ENCODE measurements at places on chromosomes 2 and 18.

GRCh38 chr2:28465148-28465885, 30.5 kb upstream of the PLB1 start:
- no peaks in the 10 kb centered on the region for H3K4me1 ChIP-seq
- no peak overlapping the region for H3K27ac ChIP-seq
- no peaks in the 10 kb centered on the region for H3K36me3 ChIP-seq
- H3K4me3 ChIP-seq, result no peak overlapping the region
- no peaks in the 10 kb centered on the region for H3K27me3 ChIP-seq
- DNase-seq, result no peak

- peaks cover 31% of the 10 kb centered on the region for H3K4me1 ChIP-seq
- no peaks in the 10 kb centered on the region for H3K27me3 ChIP-seq
- peak overlapping the region; percentile 82 for H3K4me3 ChIP-seq
These were observed 795 bp upstream of the CAPN10 start for GRCh38 chr2:240585681-240586197.

DNA sequence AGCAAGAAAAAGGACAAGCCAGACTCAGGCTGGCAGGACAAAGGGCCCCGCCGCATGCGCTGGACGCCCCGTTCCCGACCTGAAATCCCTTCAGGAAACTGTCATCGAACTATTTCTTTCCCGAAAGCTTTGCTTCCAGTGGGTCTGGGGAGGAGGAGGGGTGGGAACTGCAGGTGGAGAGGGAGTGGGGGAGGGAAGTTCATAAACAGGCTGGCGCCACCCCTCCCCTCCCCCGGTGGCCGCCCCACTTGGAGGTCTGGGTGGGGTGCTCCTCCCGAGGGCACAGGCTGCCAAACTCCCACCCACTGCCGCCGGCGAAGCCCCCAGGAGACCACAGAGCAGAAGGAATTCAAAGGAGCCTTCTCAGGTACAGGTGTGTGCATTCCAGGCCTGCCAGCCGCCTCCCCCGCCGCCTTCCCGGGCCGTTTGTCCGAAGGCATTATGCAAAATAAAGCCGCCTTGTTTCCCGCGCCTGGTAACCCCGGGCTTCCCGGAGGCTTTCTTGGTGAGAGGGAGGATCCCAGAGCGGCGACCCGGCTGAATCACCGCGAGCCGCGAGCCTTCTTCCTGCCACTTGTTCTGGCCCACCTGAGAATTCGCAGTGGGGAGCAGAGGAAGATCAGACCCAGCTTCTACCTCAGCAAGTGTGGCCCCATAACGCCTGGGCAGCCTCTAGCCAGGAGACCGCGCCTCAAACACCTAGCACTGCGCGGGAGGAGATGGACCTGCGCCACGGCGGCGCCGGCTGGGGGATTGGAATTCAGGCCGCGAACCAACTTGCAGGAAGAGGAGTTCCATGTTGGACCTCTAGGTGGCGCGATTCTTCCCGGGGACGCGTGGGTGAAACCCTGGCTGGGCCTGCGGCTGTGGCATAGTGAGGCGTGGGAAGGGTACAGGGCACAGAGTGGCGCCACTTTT, 101.9 kb downstream of the FOXI3 start:
- H3K4me1 ChIP-seq, result no peaks in the 10 kb centered on the region
- peaks cover 25% of the 10 kb centered on the region for H3K27me3 ChIP-seq
- no peaks in the 10 kb centered on the region for H3K36me3 ChIP-seq
- H3K27ac ChIP-seq, result no peak overlapping the region
- DNase-seq, result peak; percentile 11

DNA sequence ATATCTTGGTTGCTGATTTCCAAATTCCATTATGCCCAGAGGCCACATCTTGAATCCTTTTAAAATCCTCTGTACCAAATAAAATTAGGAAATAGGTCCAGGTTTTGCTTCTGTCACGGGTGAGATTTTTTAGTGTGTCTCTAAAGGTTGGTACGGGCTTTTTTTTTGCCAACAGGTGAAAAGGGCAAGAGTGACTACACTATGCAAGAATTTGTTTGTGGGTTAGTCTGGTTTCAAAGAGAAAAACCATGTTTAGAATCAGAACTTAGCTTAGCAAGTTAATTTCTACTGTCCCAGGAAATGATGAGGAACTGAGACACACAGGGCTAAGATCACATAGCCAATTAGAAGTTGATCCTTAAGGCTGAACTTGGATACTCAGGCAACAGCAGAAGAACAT, 41.7 kb downstream of the POLR1A start:
- H3K4me1 ChIP-seq, result peaks cover 26% of the 10 kb centered on the region
- no peak overlapping the region for H3K4me3 ChIP-seq
- H3K27me3 ChIP-seq, result no peaks in the 10 kb centered on the region
- no peak for DNase-seq
- H3K27ac ChIP-seq, result no peak overlapping the region
- H3K36me3 ChIP-seq, result peaks cover 12% of the 10 kb centered on the region

- H3K27ac ChIP-seq, result no peak overlapping the region
- no peaks in the 10 kb centered on the region for H3K36me3 ChIP-seq
- no peaks in the 10 kb centered on the region for H3K4me1 ChIP-seq
- no peak for DNase-seq
- no peaks in the 10 kb centered on the region for H3K27me3 ChIP-seq
- no peak overlapping the region for H3K4me3 ChIP-seq
These were observed 53.9 kb upstream of the EPC2 start for GRCh38 chr2:148590612-148591011.

DNA sequence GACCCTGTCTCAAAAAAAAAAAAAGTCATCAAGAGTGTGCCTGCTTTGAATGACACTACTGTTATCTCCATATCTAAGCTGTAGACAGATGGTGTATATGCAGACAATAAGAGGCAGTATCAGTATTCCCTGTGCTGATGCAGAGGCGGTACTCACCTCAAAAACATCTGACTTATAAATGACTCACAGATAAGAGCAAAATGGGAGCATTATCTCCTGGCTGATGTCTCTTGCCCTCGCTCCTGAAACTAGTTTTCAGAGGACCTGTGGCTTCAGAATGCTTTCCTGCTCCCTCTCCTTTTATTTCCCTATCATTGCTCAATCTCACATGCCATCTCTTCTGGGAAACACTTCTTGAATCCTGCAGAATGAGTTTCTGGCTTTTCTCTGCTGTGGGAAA, 289.6 kb downstream of the PTPRM start:
- DNase-seq, result no peak
- H3K27me3 ChIP-seq, result no peaks in the 10 kb centered on the region
- no peaks in the 10 kb centered on the region for H3K36me3 ChIP-seq
- H3K4me1 ChIP-seq, result peaks cover 13% of the 10 kb centered on the region
- H3K4me3 ChIP-seq, result no peak overlapping the region

DNA sequence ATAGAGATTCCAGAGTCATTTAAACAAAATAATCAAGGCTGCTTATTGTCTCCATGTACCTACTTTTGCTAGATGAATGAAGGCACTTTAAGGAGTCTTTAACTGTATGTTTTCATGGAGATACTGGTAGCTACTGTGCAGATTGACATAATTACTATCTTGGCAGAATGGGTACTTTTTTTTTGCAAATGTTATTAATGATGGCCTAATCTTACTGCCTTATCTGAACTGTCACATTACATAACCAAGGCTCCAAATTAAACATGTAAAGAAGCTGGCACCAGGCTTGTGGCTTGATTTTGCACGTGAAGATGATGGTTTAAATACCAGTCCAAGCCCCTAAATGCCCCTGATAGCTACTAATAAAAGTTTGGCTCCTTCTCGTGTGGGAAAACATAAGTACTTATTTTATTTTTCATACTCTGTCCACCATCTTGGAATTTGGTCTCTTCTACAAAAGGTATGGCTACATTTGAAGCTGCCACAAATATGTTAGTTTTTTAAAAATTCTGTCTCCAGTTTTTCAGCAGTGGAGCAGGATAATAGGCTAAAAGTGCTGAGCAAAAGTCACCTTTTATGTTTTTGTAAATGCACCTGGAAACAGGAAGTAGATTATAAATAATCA, 4.1 kb downstream of the TRIB2 start:
- no peak overlapping the region for H3K4me3 ChIP-seq
- H3K36me3 ChIP-seq, result peaks cover 24% of the 10 kb centered on the region
- no peak for DNase-seq
- H3K27me3 ChIP-seq, result no peaks in the 10 kb centered on the region
- peaks cover 16% of the 10 kb centered on the region for H3K4me1 ChIP-seq
- H3K27ac ChIP-seq, result no peak overlapping the region

- H3K4me1 ChIP-seq, result no peaks in the 10 kb centered on the region
- H3K27me3 ChIP-seq, result no peaks in the 10 kb centered on the region
- H3K36me3 ChIP-seq, result no peaks in the 10 kb centered on the region
- no peak for DNase-seq
These were observed 121.5 kb upstream of the PXDN start for GRCh38 chr2:1865716-1866234.

DNA sequence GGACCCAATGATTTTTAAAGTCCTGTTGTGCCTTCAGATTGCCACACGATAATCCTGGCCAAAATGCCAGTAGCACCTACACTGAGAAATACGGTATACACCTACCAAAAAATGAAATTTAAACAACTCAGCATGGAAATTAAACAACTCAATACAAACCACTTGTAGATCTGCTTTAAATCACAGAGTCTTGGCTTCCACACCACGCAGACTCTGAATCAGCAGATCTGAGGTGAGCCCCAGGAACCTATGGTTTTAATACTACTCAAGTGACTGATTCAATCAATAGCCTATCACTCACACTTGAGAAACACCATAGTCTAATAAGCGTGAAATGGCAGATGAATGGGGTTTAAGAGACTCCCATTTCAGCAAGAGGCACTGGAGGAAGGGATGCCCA, 46.9 kb downstream of the MAP4K3 start:
- H3K27me3 ChIP-seq, result no peaks in the 10 kb centered on the region
- no peak overlapping the region for H3K4me3 ChIP-seq
- no peak for DNase-seq
- H3K4me1 ChIP-seq, result no peaks in the 10 kb centered on the region
- H3K27ac ChIP-seq, result no peak overlapping the region
- no peaks in the 10 kb centered on the region for H3K36me3 ChIP-seq

DNA sequence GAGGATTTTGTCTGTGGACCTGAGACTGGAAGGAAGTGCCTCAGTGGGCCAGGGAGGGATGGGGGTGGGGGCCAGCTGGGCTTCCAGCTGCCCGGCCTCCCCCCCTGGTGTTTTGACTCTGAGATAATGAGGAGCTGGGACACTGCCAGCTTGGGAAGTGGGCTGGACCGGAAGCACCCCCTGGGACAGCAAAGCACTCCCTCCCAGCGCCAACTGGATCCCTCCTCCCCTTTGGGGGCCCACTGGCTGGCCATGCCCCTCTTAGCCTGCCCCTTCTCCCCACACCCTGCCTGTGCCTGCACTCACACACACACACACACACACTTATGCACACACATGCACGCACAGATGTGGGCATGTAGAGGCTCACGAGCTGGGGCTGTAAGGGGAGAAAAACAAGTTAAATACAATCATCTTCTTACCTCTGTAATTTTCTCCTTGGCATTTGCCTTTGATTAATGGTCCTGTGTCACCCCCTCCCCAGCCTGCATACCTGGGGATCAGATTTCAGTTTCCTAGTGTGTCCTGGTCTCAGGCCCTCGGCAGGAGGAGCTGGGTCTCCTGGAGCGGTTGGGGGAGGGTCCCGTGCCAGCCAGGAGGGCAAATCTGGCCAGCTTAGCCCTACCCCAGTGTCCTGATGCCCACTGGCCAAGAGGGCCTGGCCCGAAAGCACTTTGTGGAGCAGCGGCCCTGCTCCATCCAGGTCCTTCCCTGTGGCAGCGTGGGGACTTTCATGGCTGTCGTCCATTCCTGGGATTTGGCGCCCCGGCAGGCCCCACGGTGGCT, 3.6 kb downstream of the ITM2C start:
- H3K4me1 ChIP-seq, result peaks cover 37% of the 10 kb centered on the region
- peaks cover 30% of the 10 kb centered on the region for H3K36me3 ChIP-seq
- H3K27me3 ChIP-seq, result peaks cover 9% of the 10 kb centered on the region
- H3K4me3 ChIP-seq, result no peak overlapping the region
- DNase-seq, result no peak
- peak overlapping the region; percentile 62 for H3K27ac ChIP-seq

- H3K27me3 ChIP-seq, result no peaks in the 10 kb centered on the region
- no peak for DNase-seq
- no peak overlapping the region for H3K27ac ChIP-seq
These were observed 46.1 kb downstream of the SIGLEC15 start for GRCh38 chr18:45871431-45872084.

DNA sequence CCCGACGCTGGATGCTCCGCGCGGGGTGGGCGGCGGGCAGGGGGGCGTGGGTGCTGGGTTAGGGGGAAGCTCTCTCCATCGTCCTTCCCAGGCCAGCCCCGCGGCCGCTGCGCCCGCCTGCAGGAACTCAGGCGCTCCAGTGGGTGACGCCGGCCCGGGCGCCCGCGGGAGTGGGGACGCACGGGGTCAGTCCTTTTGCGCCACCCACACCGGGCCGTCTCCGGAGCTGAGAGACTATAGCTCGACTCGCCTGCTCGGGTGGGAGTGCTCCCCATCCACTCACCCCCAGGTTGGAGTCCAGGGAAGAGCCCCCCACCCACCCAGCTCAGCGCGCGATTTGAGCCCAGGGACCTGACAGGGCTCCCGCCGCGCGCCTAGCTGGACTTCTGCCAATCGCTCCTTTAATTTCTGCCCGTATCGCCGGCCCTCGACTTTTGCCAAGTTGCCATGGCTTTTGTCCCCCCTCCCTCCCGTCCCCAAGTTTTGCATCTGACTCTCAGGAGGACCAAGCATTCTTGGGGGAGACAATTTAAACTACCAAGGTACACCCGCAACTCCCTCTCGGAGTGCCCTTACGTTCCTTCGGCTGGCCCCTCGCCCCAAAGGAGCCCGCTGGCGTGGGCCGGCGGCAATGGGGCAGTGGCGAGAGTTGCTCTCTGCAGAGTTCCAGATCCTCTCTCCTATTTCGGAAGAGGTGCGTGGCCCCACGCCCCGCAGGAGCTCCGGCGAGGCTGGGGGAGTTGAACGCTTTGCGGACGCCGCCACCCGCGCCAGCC, 205.8 kb upstream of the SMAD2 start:
- no peak for DNase-seq
- no peaks in the 10 kb centered on the region for H3K36me3 ChIP-seq
- no peaks in the 10 kb centered on the region for H3K4me1 ChIP-seq
- no peak overlapping the region for H3K4me3 ChIP-seq
- peaks cover 38% of the 10 kb centered on the region for H3K27me3 ChIP-seq

GRCh38 chr2:75002007-75002406, 43.6 kb downstream of the POLE4 start:
- H3K27ac ChIP-seq, result no peak overlapping the region
- H3K27me3 ChIP-seq, result no peaks in the 10 kb centered on the region
- no peaks in the 10 kb centered on the region for H3K4me1 ChIP-seq
- no peak overlapping the region for H3K4me3 ChIP-seq
- no peaks in the 10 kb centered on the region for H3K36me3 ChIP-seq

- no peaks in the 10 kb centered on the region for H3K36me3 ChIP-seq
- DNase-seq, result no peak
- no peaks in the 10 kb centered on the region for H3K4me1 ChIP-seq
- no peak overlapping the region for H3K4me3 ChIP-seq
These were observed 62.6 kb downstream of the NBAS start for GRCh38 chr2:15498554-15498953.

- H3K27me3 ChIP-seq, result no peaks in the 10 kb centered on the region
- no peak for DNase-seq
- no peaks in the 10 kb centered on the region for H3K4me1 ChIP-seq
- no peaks in the 10 kb centered on the region for H3K36me3 ChIP-seq
- no peak overlapping the region for H3K27ac ChIP-seq
These were observed 36.6 kb downstream of the LRP1B start for GRCh38 chr2:142094233-142094632.

- H3K4me3 ChIP-seq, result no peak overlapping the region
- DNase-seq, result no peak
- H3K27ac ChIP-seq, result no peak overlapping the region
- no peaks in the 10 kb centered on the region for H3K36me3 ChIP-seq
- H3K4me1 ChIP-seq, result no peaks in the 10 kb centered on the region
These were observed 73.0 kb upstream of the RIOK3 start for GRCh38 chr18:23380001-23380550.
